Fibroblast of mammary gland (primary cell): ENCODE measurements at places on chromosomes 6 and 20.
A peak's percentile ranks its signal among the peaks of the same experiment; 100 is the strongest.

- peak; percentile 19 for DNase-seq
Observed at GRCh38 chr6:66930559-66931290, 1223.7 kb upstream of the EYS start.

GRCh38 chr6:4647414-4648365 is 128.5 kb upstream of the CDYL start:
- DNase-seq: peak; percentile 72

- peak; percentile 86 for DNase-seq
Observed at GRCh38 chr6:35148167-35148741, 7.1 kb upstream of the TCP11 start.

DNA sequence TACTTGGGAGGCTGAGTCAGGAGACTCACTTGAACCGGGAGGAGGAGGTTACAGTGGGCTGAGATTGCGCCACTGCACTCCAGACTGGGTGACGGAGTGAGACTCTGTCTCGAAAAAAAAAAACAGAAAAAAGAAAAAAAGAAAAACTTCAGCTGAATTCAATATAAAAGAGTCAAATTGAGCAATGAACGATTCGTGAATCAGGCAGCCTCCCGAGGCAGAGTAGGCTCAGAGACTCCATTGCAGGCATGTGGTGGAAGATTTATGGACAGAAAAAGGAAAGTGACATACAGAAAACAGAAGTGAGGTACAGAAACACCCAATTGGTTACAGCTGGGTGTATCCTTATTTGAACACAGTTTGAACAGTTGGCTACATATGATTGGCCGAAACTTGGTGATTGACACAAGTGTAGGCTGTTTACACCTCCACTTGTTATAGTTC is 56.3 kb downstream of the HLA-DPB1 start:
- peak; percentile 64 for DNase-seq

DNA sequence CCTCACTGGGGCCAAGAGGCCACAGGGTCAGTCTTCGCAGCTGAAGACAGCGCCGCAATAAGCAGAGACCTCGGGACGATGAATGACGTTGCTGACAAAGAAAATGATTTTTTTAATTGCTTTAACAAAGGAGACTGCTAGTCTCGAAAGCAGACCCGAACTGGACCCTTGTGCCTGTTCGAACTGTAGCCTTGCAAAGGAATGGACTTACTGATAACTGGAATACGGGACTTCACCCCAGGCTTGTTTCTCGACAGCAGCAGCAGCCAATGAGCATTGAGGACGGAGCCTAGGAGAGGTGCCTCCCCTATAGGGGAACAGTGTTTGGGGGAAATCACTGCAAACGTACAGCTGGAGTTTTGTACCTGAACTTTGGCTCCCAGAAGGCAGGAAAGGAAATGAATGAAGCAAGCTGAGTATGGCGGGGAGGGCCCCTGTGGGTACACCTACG is 1.3 kb upstream of the TAF4 start:
- no peak for DNase-seq

- no peak for DNase-seq
Observed at GRCh38 chr20:34179637-34180360, 61.4 kb upstream of the ASIP start.

DNA sequence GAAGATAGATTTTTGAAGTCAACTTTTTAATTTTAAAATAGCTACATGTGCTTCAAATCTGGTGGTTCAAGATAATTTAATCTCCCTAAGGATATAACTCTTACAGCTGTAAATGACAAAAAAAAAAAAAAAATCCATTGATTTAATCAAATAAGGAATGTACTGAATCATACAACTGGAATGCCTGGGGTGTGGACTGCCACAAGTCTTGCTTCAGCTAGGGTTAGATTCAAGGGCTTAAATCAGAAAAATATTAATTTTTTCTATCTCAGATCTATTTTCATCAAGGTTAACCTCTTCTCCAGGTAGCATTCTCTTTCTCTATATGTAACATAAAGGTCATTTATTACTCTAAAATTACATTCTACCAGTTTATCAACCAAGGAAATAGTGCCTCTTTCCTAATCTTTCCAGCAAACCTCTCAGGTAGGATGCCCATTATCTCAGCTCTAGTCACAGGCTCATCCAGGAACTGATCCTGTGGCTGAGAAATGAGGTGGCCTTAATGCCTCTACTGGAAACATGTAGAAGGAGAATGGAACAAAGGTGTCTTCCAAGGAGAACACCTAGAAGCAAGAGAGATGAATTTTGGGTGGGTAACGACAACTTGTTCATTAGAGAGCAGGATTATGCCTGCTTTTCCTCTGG is 466.9 kb downstream of the CBLN4 start:
- no peak for DNase-seq

DNA sequence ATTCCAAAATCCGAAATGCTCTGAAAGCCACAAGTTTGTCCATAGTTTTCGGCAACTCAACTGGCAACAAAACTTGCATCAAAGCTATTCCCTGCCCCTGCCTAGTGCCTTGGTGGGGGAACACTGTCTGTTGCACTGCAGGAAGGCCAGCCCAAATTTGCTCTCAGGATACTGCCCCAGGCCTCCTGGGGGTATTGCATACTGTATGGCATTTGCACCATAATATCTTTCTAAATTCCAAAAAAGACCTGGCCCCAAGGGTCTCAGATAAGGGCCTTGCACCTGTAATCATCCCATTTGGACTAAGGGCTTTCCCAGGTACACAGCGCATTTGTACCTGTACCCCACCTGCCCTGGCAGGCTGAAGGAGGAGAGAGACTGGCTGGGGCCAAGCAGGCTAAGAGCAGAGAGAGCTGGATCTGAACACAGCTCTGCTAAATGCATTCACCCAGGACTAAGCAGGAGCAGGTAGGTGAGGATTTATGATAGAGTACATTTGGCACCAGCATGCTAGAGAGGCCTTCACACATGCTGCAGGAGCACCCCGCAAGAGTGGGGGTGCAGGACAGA is 4.0 kb upstream of the GRM4 start:
- DNase-seq: no peak
